Mammary epithelial cell (primary cell): ENCODE measurements at places on chromosomes 4 and X. TPM values are rescaled to one million over a fixed set of nuclear protein-coding genes. Genes with fewer than 3 reads are reported as not detected.

The GUCY1B1 gene
- 0.33 TPM in 1 of 2 replicates, not detected in the other for total RNA-seq

The RNF128 gene
- 2.0 and 2.3 TPM in 2 replicates for total RNA-seq

The CABS1 gene
- total RNA-seq: not detected

The SLITRK4 gene
- total RNA-seq: not detected in 2 replicates

The KDM6A gene
- 46.8 TPM for total RNA-seq

The XAGE2 gene
- not detected in 2 replicates for total RNA-seq

The CFAP99 gene
- not detected for total RNA-seq

The PNMA6F gene
- not detected for total RNA-seq

- no peak for DNase-seq
These were observed 7.0 kb downstream of the SPP1 start for GRCh38 chr4:87982446-87983010.

GRCh38 chr4:69995526-69996016 is at the start of gene STATH:
TSS of gene STATH (plus strand) at chr4:69995966. CDS start at chr4:69998438, 2,472 bp downstream.
- no peak for DNase-seq

DNA sequence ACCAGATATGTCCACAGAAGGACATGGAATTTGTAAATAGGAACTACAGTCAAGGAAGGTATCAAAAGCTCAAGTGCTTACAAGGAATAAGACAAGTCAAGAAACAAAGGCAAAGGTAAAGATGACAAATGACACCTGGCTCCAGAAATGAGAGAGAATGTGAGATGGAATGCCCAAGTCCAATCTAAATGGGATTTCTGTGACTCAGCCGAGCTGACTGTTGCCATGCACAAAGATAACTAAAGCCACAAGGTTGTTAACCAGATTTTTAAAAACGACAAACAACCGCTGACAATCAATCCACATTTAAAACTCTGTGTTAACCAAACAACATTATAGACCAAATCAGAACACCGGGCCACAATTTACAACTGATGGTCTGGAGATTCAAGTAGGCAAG is 1.1 kb downstream of the NFXL1 start:
- peak; percentile 51 for DNase-seq

DNA sequence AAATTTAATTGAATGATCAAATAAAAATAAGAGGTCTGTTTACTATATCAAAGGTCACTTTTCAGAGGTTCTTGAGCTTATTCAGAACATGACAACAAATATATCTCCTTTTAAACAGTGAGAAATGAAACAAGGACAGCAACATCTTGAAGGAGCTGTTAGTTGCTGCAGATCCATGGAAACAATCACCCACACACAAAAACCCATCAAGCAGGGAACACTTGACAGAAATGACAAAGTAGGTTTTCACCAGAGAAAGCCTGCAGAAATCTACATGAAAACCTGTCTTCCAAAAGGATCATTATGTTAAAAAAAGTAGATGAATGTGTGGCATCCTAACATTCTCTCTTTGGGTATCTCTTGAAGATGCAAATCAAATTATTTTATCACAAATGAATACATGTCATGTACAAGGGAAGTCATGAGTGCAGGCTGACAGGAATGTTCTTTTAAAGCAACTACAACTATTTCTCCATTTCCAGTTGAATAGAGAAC is 203.0 kb downstream of the GRIA2 start:
- DNase-seq: no peak

DNA sequence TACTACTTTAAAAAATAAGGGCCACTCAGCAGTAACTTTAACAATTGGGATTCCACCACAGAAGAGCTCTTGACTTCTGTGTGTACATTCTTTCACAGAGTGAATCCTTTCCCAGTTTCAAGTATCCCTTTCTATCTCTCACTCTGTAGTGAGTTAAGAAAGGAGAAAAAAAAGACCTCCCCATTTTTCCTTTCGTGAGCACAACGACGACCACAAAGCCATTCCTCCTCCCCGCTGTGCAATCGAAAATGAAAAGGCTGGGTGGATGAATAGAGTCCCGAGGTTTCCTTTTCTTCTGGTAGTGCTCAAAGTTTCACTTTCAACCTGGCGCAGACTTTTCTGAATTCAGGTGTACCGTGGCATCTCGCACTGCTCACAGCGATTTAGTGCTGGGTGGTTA is 58.0 kb downstream of the TAB3 start:
- no peak for DNase-seq

DNA sequence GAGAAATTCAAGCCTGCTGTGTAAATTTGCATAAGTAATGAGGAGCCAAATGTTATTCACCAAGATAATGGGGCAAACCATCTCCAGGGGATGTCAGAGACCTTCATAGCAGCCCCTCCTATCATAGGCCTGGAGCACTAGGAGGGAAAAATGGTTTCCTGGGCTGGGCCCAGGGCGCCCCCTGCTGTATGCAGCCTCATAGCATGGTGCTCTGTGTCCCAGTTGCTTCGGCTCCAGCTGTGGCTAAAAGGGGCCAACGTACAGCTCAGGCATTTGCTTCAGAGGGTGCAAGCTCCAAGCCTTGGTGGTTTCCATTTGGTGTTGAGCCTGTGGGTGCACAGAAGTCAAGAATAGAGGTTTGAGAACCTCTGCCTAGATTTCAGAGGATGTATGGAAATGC is 859.3 kb downstream of the RPA4 start:
- DNase-seq: no peak

GRCh38 chr4:112316360-112316759 is 19.2 kb downstream of the ALPK1 start:
- DNase-seq: no peak

- DNase-seq: peak; percentile 9
These were observed 618 bp downstream of the RBBP7 start for GRCh38 chrX:16869393-16870094.

- no peak for DNase-seq
These were observed 12.6 kb downstream of the IBSP start for GRCh38 chr4:87811977-87812376.

DNA sequence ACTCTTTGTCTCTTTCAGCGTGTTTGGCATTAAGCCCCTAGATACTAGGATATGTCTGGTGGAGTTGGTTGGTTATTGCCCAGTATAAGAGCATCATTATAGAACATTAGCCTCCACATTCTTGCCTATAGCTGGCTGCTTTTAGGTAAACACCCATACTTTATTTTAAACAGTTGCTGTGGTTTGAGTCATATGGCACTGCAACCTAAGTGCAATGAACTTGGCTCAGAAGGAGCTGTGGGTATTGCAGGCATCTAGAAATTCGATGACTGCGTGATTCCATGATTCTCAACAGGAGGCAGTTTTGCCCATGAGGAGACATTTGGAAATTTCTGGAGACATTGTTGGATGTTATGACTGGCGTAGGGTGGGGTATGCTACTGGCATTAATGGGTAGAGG is 49.5 kb downstream of the DCLK2 start:
- DNase-seq: no peak

GRCh38 chrX:44997282-44997812 is 124.4 kb downstream of the KDM6A start:
- DNase-seq: no peak

- peak; percentile 75 for DNase-seq
These were observed 50.0 kb downstream of the IQCM start for GRCh38 chr4:149765630-149766029.

DNA sequence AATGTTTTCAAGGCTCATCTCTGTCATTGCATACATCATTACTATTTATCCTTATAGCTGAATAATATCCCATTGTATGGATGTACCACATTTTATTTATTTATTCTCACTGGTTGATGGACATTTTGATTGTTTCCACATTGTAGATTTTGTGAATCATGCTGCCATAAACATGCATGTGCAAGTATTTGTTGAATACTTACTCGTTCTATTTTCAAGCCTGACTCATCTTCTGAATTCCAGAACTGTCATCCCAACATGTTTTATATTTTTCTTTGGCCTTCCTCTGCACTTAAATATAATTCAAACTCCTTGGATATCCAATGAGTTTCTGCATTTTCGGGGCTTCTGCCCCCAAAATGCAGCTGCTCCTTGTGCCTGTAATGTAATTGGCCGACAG is 77.6 kb downstream of the MXRA5 start:
- peak; percentile 52 for DNase-seq

DNA sequence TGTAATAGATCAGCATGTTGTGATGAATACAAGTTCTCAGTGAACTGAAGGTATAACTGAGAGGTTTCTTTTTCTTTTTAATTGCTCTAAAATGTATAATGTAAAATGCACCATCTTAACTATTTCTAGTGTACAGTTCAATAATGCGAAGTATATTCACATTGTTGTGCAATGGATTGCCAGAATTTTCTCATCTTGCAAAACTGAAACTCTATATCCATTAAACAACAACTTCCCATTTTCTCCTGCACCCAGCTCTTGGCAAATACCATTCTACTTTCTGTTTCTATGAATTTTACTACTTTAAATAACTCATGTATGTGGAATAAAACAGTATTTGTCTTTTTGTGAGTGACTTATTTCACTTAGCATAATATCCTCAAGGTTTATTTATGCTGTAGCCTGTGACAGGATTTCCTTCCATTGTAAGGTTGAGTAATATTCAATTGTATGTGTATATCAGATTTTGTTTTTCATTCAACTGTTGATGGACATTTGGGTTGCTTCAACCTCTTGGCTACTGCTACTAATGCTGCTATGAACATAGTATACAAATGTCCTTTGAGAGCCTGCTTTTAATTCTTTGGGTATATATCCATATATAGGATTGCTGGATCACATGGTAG is 53.5 kb upstream of the NPFFR2 start:
- DNase-seq: no peak

DNA sequence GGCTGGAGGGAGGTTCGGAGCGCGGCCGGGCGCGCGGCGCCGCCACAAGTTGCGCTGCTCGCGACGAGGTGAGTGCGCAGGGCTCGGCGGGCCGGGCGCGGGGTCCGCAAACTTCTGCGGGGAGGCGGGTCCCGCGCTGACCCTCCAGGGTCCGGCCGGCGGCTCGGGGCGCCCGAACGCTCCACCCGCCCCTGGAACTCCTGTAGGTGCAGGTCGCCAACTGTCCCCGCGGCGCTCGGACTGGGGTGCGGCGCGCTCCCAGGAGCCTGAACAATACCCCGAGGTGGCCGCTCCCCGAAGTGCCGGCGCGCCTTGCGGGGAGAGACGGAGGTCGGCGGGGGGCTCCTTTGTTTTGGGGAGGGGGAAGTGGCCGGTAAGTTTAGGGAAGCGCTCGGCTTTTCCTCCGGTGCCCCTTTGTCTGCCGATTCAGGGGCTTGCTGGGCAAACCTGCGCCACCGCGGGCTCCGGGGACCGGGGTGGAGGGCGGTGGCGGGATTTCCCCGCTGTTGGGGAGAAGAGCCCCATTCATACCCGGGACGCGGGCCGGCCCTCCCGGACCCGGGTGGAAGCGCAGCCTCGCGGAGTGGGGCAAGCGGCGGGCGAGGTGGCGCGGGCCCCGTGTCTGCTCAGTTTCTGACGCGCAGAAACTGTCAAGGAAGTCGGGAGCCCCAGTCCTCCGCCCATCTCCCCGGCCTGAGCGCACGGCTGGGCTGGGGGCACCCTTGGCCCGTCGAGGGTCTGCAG is 694 bp downstream of the TBL1X start:
- DNase-seq: peak; percentile 7

- DNase-seq: no peak
These were observed 936.6 kb upstream of the EPHA5 start for GRCh38 chr4:66606908-66607307.

DNA sequence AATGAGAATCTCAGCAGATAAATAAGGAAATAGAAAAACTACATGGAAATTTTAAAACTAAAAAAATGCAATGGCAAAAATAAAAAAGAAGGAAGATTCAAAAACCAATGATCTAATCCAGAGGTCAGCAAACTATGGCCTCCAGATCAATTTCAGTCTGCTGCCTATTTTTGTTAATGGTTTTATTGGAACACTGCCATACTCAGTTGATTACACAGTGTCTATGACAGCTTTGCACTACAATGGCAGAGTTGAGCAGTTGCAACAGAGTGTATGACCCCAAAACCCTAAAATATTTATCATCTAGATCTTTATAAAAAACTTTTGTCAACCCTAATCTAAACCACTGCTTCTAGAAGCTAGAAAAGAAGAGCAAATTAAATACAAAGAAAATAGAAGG is 170.3 kb downstream of the RAB28 start:
- DNase-seq: no peak

DNA sequence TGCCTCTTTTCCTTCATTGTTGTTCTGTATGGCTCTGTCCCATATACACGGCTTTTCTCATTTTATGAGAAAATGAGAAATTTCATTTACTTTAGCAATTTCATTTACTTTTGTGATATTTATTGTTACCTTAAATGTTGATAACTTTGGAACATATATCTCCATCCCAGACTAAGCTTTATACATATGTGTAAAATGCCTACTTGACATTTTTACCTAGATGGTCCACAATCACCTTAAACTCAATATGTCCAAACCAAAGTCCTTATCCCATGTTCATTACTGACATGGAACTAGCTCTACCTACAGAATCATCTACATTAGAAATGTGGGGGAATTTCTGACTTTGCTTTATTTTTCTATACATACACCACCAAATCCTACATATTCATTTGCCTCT is 590.5 kb upstream of the CT83 start:
- no peak for DNase-seq

DNA sequence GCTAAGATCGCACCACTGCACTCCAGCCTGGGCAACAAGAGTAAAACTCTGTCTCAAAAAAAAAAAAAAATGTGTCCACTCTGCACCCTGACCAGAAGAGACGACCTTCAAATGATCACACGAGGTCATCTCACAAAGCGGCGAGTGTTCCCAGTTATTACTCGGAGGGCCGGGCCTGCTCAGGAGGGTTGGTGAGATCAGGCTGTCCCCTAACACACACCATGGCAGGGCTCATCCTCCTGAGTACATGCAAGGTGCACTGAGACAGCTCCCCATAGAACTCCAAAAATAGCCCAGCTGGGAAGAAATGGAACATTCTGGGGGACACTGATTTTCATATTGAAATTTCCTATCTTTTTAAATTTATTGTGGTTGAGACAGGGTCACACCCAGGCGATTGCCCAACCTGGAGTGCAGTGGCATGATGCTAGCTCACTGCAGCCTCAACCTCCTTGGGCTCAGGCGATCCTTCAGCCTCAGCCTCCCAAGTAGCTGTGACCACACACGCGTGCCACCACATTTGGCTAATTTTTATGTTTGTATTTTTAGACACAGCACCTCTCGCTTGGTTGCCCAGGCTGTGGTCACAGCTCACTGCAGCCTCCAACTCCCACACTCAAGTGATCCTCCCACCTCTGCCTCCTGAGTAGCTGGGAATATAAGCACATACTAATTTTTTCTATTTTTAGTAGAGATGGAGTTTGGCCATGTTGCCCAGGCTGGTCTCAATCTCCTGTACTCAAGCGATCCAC is 51.5 kb downstream of the DHRSX start:
- no peak for DNase-seq

DNA sequence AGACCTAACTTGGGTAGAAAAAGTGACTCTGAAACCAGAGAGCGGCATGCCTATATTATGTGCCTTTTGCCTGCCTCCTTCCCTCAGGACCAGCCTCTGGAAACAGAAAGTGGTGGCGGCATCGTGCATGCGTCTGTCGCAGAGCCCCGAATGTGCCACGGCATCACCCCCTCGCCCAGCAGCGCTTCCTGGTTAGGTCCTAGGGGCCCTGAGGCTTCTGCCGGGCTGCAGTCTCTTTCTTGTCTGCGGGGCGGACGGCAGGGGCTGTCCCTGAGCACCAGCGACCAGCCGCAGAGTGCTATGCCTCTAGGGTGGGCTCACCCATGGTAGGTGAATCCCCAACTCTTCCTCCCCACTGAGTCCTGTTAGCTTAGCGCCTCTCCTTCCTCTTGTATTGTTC is 68.7 kb downstream of the VSIG4 start:
- no peak for DNase-seq
